T-cell (primary cell): ENCODE measurements at places on chromosomes 6 and 20.

GRCh38 chr20:62183426-62184142, 756 bp downstream of the MTG2 start:
- DNase-seq = no peak

DNA sequence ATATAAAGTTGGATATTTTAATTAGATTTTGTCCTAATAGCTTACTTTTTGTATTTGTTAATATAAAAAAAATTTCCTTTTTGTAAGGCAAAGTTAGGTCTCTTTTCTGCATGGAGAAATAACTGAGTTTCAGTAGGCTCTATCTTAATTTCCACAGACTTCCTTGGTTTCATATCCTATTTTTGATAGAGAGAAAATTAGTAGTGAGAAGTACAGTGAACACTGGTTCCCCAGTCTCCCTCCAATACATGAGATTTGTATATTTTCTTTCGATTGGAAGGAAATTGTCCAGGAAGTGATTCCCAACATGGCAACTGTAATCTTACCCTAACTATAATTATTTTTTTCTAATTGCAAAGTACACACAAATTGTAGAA, 26.4 kb downstream of the TRIM27 start:
- no peak for DNase-seq

DNA sequence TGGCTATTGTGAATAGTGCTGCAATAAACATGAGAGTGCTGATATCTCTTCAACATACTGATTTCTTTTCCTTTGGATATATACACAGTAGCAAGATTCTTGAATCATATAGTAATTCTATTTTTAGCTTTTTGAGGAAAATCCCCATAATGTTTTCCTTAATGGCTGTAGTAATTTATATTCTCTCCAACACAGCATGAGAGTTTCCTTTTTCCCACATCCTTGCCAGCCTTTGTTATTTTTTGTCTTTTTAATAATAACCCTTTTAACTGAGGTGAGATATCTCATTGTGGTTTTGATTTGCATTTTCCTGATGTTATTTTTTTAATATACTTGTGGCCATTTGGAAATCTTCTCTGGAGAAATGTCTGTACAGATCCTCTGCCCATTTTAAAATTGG, 132.6 kb downstream of the PRL start:
- no peak for DNase-seq

DNA sequence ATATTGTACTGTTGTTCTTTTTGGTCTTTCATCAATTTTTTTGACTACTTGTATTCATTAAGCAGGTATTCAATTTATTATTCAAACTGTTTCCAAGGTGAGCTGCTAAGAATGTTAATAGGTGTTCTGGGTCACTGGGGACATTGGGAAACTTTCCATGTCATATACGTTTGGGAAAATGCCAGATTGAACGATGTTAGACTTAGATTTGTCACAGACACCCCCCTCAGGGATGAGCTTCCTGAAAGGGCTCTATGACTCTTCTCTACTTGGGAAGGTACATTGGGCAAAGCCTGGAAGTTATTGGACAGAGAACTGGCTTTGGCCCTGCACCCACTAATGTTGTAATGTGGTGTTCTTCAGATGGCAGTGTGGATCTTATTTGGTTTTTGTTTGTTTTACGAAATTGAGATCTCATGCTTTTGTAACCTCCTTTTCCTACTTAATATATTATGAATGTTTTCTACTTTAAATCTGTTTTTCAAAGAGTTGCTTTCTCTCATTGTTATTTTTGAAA, 42.1 kb downstream of the PLCB4 start:
- no peak for DNase-seq

- no peak for DNase-seq
These were observed 27.1 kb downstream of the TOP1 start for GRCh38 chr20:41055679-41056078.

- DNase-seq = no peak
These were observed 257.6 kb downstream of the NRN1 start for GRCh38 chr6:5749016-5749650.
